CD4-positive, alpha-beta T cell treated with Interleukin-10 for 1 hour (primary cell): ENCODE measurements at places on chromosomes 5 and 9.

DNA sequence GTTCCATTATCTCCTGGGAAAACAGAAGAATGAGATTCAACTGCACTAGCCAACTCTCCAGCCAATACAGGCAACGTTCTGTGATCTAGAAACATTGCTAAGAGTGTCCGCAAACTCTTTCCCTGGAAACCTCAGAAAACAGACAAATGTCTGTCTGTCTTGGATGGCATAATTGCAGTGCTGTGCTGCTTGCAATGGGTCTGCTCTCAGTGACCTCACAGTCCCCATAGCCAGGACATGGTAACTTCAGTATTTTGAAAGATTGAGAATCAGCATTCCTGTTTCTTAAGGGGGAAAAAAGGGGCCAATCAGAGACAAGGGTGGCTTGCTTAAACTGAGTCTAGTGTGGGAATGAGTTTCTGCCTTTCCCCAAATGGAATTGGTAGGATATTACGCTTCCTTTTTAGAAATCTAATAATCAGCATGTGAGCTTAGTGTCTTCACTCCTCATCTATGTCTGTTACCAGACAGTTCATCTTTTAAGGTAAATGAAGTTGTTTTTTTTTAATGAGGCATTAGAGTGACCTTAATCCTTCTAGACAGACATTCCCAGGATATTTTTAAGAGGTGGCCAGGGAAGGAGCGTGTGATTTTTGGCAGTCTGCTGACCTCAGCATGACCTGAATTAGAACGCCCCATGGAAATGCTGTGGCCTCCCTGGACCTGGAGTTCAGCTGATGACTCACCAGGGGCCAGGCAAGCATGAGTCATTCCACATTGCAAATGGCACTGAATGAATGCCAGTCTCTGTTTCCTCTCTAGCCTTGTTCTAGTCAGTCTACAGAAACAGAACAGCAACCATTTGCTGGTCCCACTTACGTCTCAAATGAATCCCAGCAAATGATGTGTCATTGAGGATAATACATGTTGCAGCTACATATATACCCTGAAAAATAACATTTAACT is 210.2 kb upstream of the ACTBL2 start:
- DNase-seq, result no peak

DNA sequence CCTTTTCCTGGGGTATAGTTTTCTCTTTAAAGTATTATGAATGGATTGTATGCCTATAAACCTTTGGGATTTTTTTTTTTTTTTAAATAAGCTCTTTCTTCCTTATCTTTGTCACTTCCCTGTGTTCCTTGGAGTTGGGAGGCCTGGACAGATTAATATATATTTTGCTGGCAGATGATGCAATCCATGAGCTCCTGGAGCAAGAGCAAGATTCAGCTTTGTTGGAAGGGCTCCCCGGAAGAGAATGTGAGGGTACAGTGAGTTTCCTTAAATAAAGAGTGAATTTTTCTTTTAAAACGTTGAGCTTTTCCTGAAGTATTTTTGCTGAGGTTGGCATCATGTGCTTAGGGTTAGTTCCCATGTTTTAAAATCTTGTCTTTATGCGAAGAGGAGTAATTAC is 98.7 kb upstream of the SLC28A3 start:
- no peak for DNase-seq

DNA sequence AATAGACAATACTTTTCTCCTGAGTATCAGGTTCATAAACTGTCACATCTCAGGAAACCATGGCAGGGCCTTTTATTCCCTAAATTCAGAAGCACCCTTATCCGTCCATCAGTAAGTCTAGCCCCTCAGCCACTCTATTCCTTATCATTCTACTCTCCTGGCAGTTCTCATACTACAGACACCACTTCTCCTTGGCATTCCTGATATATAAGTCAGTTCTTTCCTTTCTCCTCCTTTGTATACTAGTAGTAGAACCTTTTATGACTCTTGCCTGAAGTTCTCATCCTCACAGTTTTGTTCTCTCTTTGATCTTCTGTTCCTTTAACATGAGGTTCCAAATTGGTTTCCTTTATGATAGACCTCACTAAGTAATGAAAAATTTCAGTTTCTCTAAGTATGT is 29.3 kb downstream of the GRAMD2B start:
- no peak for DNase-seq

GRCh38 chr5:149747833-149748366 is 17.8 kb downstream of the PPARGC1B start:
- DNase-seq, result no peak

GRCh38 chr5:138844125-138844461 is 31.0 kb downstream of the LRRTM2 start:
- DNase-seq, result no peak

- DNase-seq, result no peak
Measured at GRCh38 chr5:61089351-61089750, 72.9 kb downstream of the SMIM15 start.
